Central memory CD8-positive, alpha-beta T cell (primary cell): ENCODE measurements at places on chromosomes 4 and X.

- peaks cover 7% of the 10 kb centered on the region for H3K36me3 ChIP-seq
- peaks cover 22% of the 10 kb centered on the region for H3K4me1 ChIP-seq
- no peak overlapping the region for H3K27ac ChIP-seq
- H3K4me3 ChIP-seq: peak overlapping the region; percentile 92
Observed at GRCh38 chr4:119626943-119627266, 1.7 kb downstream of the PDE5A start.

DNA sequence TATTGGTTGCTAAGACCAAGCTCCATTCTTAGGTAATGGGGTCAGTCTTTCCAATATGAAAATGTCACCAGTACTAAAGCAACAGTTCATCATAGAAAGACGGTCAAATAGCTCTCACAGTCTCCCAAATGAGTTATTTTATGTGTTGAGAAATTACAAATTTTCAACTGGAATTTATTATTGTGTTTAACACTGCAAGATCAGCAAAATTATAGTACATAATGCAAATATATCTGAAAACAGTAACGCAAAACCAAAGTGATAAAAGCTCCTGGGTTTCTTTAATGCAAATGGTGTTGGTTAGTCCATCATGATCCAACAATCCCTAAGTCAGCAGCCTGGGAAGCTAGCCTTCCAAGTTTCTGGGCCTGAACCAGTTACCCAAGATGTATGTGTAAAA, 61.5 kb upstream of the EGFL6 start:
- no peaks in the 10 kb centered on the region for H3K27me3 ChIP-seq
- no peak overlapping the region for H3K4me3 ChIP-seq
- no peaks in the 10 kb centered on the region for H3K4me1 ChIP-seq
- H3K36me3 ChIP-seq: no peaks in the 10 kb centered on the region

DNA sequence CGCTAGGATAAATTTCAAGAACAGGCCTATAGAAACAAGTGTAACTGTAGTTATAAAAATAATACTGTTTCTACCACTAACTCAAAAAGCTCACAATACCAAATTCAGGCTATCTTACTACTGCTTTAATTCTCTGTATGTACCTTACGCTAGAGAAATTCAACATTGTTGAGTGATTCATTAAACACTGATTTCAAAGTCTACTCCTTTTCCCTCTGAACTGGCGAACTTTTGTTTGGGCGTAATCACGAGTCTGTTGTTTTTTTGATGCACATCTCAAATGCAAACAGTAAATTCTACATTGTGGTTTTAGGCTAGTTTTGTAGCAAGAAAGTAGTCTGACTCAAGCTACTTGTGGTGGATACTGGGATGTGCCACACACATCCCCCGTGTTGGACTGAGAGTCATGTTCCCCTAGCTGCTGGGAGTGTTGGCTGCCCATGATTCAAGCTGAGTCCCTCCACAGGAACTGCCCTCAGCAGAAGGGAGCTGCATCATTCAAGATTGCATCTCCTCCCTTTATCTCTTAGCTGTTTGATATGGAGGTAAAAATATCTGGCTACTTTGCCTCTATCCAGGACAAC, 406.1 kb downstream of the RAPGEF2 start:
- H3K4me3 ChIP-seq: no peak overlapping the region
- H3K4me1 ChIP-seq: no peaks in the 10 kb centered on the region
- peaks cover 23% of the 10 kb centered on the region for H3K27me3 ChIP-seq
- no peak for DNase-seq
- H3K27ac ChIP-seq: no peak overlapping the region

GRCh38 chr4:83389756-83390505, 55.3 kb upstream of the HPSE start:
- peaks cover 4% of the 10 kb centered on the region for H3K4me1 ChIP-seq
- no peak overlapping the region for H3K4me3 ChIP-seq
- no peak for DNase-seq
- no peaks in the 10 kb centered on the region for H3K36me3 ChIP-seq
- no peak overlapping the region for H3K27ac ChIP-seq
- H3K27me3 ChIP-seq: no peaks in the 10 kb centered on the region

DNA sequence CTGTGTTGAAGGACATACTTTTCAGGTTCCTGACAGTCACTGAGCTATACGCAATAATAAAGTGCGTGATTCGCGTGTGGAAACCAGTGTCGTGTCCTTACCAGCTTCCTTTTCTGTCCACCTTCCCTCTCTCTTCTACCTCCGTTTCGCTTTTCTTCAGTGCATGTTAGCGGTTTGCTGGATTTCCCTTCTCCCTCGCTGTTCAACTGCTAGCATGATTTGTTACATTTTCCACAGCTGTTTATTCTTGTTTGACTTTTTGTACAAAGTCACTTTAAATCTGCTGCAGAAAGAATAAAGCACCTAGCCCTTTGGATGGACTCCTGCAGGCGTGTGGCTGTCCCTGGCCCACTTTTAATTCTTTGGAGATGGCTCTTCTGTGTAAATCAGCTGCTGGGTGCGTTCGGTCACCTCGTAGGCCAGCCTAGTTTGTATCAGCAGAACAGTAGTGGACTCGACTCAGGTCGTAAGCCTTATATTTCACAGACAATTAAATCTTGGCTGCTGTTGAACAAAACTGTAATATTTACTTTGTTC, 8.9 kb upstream of the HAND2 start:
- peak overlapping the region; percentile 59 for H3K4me3 ChIP-seq
- peaks cover 18% of the 10 kb centered on the region for H3K4me1 ChIP-seq
- peaks cover 2% of the 10 kb centered on the region for H3K36me3 ChIP-seq
- H3K27me3 ChIP-seq: peaks cover 84% of the 10 kb centered on the region

- H3K36me3 ChIP-seq: no peaks in the 10 kb centered on the region
- no peak overlapping the region for H3K4me3 ChIP-seq
- no peak overlapping the region for H3K27ac ChIP-seq
- H3K4me1 ChIP-seq: peaks cover 21% of the 10 kb centered on the region
Observed at GRCh38 chr4:10584042-10584441, 100.5 kb downstream of the CLNK start.

DNA sequence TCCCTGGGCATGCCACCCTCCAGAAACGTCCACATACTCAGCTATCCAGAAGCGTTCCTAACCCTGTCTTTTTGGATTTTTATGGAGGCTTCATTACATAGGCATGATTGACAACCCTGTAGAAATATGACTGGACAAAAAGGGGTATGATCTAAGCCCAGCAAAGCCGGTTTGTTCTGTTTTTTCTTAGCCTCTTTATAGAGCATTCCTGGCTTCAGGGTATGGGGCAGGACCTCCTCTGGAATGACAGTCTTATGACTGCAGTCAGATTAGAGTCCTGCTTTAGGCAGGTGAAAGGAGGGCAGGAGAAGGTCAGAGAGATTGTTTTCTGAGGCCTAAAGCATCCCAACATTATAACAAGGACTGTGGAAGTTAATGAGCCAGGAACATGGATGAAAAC, 137.4 kb downstream of the DCLK2 start:
- H3K36me3 ChIP-seq: no peaks in the 10 kb centered on the region
- H3K4me1 ChIP-seq: no peaks in the 10 kb centered on the region
- H3K27me3 ChIP-seq: peaks cover 19% of the 10 kb centered on the region
- H3K4me3 ChIP-seq: no peak overlapping the region
- no peak overlapping the region for H3K27ac ChIP-seq

GRCh38 chrX:148609515-148610327, 109.3 kb downstream of the AFF2 start:
- no peak overlapping the region for H3K27ac ChIP-seq
- no peaks in the 10 kb centered on the region for H3K36me3 ChIP-seq

DNA sequence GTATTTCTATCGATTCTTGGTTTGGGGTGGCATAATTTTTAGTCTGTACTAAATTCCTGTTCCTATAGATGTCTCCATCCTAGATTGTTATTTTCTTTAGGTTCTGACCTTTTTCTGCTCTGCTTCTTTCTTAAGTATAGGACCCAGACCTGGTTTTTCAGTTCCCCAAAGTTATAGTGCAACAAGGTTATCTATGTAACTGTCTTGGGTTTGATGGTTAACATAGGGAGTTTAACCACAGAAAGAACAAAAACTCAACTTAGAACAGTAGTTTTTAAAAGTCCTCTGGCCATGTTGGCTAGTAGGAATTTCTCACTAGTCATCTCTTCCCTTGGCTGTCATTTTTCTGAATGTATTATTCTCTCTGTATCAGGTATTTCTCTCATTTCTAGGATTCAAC, 38.8 kb upstream of the MAD2L1 start:
- no peak for DNase-seq
- no peaks in the 10 kb centered on the region for H3K4me1 ChIP-seq

GRCh38 chr4:40448875-40449274, 113.7 kb downstream of the CHRNA9 start:
- peaks cover 10% of the 10 kb centered on the region for H3K4me1 ChIP-seq
- no peak for DNase-seq
- H3K36me3 ChIP-seq: no peaks in the 10 kb centered on the region
- no peaks in the 10 kb centered on the region for H3K27me3 ChIP-seq
- no peak overlapping the region for H3K27ac ChIP-seq

DNA sequence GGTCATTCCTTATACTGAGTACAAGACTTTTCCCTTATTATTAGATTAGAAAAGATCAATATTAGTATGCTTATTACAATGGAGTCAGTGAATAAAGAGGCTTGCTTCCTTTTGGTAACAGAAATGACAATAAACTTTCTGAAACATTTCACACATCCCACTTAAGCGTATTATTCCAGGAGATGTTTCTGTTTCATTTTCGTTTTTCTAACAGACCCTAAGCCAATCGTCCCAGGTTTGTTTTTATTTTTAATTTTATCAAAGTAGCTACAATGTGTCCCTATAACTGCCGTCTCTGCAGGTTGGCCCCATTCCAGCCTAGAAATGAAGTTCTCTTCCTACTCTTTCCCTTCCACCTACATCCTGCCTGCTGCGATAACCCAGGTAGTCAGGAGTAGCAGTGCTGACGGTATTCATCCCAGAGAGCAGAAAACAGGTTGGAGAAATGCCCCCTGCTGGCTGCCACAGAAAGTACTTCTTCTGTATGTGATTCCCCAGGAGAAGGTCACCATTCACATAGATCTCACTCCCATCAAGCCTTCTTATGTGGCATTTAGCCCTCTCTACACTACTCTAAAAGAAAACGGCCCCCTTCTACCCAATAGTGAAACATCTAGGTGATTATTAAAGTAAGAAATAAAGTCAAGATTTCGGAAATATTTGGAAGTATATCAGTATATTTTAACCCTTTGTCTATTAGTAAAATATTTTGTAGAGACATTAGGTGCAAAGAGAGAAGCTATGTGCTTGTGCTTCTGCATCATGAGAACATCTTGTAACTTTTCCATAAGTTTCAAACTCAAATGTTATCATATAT, 40.4 kb downstream of the ENPEP start:
- peak overlapping the region; percentile 89 for H3K4me3 ChIP-seq
- H3K36me3 ChIP-seq: no peaks in the 10 kb centered on the region
- peak overlapping the region; percentile 80 for H3K27ac ChIP-seq
- H3K4me1 ChIP-seq: peaks cover 9% of the 10 kb centered on the region
- peaks cover 14% of the 10 kb centered on the region for H3K27me3 ChIP-seq
- DNase-seq: peak; percentile 56

DNA sequence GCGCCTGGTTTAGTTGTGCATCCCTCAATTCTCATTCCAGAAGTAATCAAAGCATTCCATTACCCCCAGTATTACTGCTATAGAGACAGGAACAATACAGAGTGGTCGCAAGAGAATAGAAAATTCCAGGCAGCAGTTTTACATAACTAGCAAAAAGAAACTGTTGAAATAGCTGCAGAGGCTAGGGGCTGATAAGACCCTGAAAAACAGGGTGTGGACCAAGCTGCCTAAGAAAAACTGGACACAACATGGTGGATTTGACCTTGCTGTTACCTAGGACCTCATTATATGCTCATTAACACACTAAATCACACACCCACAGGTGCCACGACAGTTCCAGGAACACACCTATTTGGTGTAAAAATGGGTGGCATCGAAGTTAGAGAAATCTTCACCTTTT, 15.4 kb downstream of the EPGN start:
- H3K4me1 ChIP-seq: peaks cover 6% of the 10 kb centered on the region
- no peak for DNase-seq
- no peak overlapping the region for H3K27ac ChIP-seq

GRCh38 chrX:104335756-104336155, 81.0 kb upstream of the ESX1 start:
- H3K36me3 ChIP-seq: no peaks in the 10 kb centered on the region
- no peak overlapping the region for H3K4me3 ChIP-seq
- no peaks in the 10 kb centered on the region for H3K27me3 ChIP-seq
- no peak for DNase-seq
- H3K27ac ChIP-seq: no peak overlapping the region

DNA sequence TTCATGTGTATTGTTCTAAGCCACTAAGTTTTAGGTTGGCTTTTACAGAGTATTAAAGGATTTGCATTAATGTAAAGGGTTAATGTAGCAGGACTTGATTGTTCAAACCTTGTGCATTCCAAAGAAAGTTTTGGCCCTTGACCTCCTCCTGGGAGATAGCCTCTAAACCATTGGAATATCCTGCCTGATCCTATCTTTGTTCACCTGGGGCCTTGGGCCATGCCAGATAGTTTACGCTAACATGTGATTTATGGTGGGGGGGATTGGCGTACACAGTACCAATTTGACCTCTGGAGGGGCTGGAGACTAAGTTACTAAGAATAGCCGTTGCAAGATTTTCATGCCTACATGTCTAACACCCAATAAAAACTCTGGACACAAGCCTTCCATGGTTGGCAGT, 1002.7 kb upstream of the PABPC4L start:
- H3K4me1 ChIP-seq: no peaks in the 10 kb centered on the region
- no peak overlapping the region for H3K4me3 ChIP-seq
- DNase-seq: no peak
- no peaks in the 10 kb centered on the region for H3K27me3 ChIP-seq

DNA sequence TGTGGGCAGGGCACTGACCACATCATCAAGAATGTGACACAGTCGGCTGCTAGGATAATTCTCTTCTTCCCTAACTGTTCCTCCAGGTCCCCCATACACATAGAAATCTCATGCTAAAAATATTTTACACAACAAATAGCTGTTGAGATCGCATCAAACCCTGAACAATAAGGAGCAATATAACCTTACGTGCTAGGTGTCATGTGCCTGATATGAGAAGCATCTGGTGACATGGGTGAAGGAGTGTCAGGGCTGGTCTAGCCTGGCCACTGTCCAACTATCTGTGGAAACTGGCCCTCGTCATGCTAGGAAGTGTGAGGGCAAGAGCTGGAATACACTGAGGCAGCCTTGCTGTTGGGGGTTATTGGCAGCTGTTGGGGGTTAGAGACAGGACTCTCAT, 167.3 kb upstream of the PGRMC2 start:
- no peak for DNase-seq
- H3K4me1 ChIP-seq: no peaks in the 10 kb centered on the region
- no peaks in the 10 kb centered on the region for H3K36me3 ChIP-seq
- no peak overlapping the region for H3K27ac ChIP-seq

- no peak for DNase-seq
- H3K4me3 ChIP-seq: no peak overlapping the region
- no peaks in the 10 kb centered on the region for H3K4me1 ChIP-seq
- H3K27me3 ChIP-seq: peaks cover 25% of the 10 kb centered on the region
- H3K27ac ChIP-seq: no peak overlapping the region
Observed at GRCh38 chrX:130435937-130436336, 34.1 kb downstream of the RBMX2 start.

- no peaks in the 10 kb centered on the region for H3K27me3 ChIP-seq
- DNase-seq: no peak
- no peak overlapping the region for H3K4me3 ChIP-seq
- H3K27ac ChIP-seq: no peak overlapping the region
Observed at GRCh38 chr4:89753601-89754066, 83.3 kb downstream of the SNCA start.
